Retinal pigment epithelial cell (primary cell): ENCODE measurements at places on chromosomes 5 and 9.

GRCh38 chr5:109743770-109744212 lies 54.1 kb downstream of the MAN2A1 start:
- no peak for DNase-seq

DNA sequence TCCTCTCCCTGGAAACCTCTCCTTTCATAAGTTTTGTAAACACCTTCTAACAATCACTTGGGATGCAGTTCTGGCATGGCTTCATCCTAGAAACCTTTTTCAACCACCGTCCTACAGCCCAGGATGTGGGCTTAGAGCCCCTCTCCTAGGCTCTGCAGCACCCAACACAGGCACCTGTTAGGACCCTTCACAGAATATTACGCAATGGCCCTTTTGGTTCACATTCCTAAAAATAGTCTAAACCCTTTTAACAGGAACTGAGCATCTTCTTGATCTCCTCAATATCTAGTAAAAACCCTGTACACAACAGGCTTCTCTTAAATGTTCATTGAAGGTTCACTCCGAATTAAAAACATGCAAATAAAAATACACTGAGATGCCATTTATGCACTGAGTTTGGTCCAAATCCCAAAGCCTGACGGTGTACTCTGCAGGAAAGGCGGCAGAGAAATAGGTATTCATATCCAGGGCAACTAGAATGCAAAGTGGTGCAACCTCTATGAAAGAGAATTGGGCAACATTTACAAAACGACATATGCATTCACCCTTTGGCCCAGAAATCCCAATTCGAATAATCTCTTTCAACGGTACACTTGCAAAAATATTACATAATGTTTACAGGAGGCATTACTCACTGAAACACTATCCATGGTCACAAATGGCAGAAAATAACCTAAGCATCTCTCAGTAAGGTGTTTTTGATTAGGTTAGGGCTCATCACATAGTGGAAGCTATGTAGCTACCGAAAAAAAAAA lies 169.3 kb downstream of the SEMA5A start:
- no peak for DNase-seq

DNA sequence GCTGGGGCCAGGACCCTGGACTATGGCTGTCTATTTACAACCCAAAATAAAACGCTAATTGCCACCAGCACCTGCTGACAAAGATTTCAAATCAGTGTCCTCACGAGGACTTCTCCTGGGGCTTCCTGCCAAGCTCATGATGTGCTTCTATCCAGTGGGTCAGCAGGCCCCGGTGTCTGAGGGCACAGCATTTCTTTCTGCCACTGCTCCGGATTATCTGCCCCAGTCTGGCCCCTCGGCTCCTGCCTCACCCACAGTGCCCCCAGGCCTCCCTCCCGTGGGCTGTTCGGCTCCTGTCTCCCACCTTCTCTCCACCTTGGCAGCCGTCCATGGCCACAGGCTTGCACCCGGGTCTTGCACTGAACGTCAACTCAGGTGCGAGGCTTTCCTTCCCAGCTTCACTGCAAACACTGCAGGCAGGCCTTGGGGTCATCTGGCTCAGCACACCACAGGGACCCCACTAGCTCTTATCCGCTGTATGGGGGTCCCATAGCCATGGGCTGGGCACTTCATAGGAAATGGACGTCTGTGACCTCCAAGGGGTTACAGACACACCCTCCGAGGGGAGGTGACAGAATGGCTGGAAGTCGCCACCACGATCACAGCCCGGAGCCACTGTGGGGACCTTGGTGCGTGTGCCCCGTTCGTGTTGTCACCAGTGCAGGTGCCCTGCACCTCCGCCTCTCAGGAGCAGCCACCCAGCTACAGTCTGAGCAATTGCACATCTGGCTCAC lies 43.8 kb upstream of the FCN1 start:
- no peak for DNase-seq

- no peak for DNase-seq
These were observed 16.4 kb upstream of the DMAC1 start for GRCh38 chr9:7816021-7816420.

- no peak for DNase-seq
These were observed 20.7 kb upstream of the EBF1 start for GRCh38 chr5:159120446-159120845.
